GM04504 (cell line): ENCODE measurements at places on chromosomes 6 and 20.

GRCh38 chr20:22700367-22700766, 116.0 kb upstream of the FOXA2 start:
- DNase-seq: no peak

DNA sequence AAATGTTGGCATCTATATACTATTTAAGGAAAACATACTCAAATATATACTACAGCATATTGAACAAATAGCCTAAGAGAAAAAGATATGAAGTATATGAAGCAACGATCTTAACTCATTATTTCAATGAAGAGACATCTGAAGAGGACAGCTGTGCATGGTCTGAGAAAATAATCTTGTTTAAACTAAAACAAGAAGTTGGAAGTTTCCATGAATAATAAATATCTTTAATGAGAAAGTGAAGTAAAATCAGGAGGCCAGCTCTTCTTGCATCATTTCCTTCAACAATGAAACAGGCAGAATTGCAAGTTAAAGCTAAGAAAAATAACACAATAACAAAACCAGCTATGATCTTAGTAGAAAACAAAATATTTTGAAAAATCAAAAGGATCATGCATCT, 1265.4 kb upstream of the MAP3K7 start:
- no peak for DNase-seq

GRCh38 chr6:103784117-103784516, 1075.6 kb downstream of the HACE1 start:
- no peak for DNase-seq

DNA sequence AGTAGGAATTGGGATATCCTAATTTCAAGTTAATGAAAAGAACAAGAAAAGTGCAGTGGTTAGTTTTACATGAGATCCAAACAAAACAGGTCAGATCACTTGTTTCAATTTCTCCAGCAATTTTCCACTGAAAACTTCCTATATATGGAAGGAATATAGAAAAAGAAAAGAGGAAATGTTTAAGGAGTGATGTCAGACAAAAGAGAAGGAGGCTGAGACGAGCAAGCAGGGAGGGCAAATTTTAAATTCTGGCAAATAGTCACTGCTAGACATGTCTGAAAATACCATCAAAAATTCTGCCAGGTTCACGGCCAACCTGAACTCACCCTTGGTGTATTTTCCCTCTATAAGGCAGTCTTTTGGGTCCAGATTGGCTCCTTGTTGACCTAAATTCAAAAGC, 9.5 kb upstream of the NUP153 start:
- no peak for DNase-seq
